ENCODE measurements at places on chromosomes 4 and X.

DNA sequence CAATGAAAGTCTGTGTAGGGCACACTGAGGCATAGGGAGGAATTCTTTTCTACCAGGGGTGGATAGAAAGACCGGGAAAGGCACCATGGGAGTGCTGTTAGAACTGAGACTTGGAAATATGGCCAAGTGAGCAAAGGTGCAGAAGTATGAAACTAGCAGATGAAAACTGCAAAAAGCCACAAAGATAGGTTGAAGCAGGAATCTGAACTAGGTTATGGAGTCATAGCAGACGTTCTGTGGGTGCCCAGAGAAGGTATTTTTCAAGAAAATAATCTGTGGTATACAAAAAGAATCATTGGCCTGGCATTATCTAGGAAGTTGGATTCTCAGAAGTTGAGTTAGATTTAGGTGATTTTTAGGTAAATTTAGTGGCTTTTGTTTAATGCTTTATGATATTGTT lies 48.5 kb downstream of the SMAD1 start:
- DNase-seq, result no peak

GRCh38 chrX:45992402-45993123 lies 552.7 kb downstream of the ZNF674 start:
- DNase-seq, result no peak

DNA sequence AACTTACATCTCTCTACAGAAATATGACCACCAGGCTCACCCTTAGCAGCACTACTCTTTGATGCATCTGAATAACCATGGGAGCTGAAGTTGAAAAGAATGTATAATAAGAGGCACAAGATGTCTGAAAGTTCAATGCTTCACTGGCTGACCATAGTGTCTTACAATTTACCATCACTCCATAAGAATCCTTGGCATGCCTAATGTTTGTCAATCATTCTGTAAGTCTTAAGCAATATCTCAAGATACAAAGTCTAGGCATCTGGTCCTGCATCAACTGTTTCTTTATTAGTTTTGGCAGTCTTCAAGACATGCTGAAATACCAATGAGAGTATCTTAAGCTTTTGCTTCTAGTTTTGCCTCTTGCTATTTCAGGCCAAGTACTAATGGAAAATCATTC lies 755.5 kb downstream of the STIM2 start:
- DNase-seq, result no peak

DNA sequence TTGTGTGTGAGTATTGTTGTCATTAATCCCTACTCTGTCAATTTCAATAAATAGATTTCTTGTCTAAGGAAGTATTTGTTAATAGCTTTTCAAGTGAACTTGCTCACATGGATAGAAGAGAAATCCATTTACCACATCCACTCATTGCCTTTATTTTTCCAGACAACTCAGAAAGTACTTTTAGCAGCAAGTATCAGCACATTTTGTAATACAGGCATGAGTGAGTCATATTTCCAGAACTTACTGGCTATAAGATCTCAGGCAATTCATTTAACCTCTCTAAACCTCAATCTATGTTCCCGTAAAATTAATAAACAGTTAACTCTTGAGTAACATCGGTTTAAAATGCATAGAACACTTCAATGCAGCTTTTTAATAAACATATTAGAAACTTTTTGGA lies 317.9 kb upstream of the PCDH7 start:
- DNase-seq, result no peak

- no peak for DNase-seq
Measured at GRCh38 chr4:62301500-62301899, 1101.4 kb downstream of the ADGRL3 start.

- no peak for DNase-seq
Measured at GRCh38 chrX:71917621-71918343, 7.1 kb downstream of the NHSL2 start.

DNA sequence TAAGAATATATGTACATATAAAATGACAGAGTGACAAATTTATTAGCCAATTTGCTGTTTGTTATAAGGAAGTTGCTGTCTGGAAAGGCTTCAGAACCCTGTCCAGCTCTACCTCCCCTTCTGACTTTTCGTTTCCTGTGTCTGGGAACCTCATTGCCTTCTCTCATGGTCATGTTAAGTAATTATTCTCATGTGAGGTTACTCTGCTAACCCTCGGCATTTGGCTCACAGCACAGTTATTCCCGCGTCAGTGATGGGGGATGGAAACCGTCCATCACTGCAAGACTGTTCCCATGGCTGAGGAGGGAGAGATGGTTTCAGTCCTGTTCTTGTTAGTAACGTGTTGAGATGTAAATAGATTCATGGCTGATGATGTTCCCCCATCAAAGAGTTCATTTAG lies 11.9 kb downstream of the EDNRA start:
- DNase-seq, result peak; percentile 92

- no peak for DNase-seq
Measured at GRCh38 chrX:39613482-39613995, 484.2 kb downstream of the BCOR start.

DNA sequence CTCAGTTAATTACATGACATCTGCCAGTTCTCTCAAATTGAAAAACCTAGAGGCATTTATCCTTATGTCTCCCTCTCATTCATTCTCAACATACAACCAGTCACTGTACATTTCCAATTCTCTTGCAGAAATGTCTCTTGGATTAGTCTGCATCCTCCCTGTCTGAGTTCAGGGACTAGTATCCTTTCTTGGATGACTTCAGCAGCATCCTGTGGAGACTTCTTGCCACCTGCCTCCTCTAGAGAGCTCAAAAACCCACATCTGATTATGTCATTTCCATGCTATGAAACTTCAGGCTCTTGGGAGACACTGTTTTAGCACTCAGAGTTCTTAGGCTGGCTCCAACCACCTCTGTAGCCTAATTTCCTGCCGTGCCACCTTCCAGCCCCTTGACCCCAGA lies 515.1 kb upstream of the DIPK2B start:
- DNase-seq, result peak; percentile 33

- peak; percentile 43 for DNase-seq
Measured at GRCh38 chrX:123424546-123424945, 240.5 kb downstream of the GRIA3 start.

- DNase-seq, result peak; percentile 52
Measured at GRCh38 chrX:120790118-120790517, 85.5 kb downstream of the CT47B1 start.

DNA sequence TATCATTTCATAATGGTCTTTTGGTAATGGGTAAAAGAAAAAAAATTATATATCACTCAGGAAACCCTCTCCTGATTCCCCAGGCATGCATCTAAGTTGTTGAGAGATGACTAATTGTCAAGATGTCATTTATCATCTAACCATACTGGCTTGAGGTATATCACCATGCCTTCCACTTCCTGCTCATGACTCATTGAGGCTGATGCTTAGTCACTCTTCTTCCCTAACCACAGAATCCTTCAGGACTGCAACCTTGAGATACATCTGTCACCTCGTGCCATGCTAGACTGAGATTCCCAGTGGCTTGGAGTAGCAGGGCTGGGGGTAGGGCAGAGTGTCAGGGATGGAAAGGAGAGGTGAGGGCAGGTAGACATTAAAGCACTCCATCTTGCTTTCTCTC lies 782.5 kb upstream of the INTU start:
- DNase-seq, result peak; percentile 95

DNA sequence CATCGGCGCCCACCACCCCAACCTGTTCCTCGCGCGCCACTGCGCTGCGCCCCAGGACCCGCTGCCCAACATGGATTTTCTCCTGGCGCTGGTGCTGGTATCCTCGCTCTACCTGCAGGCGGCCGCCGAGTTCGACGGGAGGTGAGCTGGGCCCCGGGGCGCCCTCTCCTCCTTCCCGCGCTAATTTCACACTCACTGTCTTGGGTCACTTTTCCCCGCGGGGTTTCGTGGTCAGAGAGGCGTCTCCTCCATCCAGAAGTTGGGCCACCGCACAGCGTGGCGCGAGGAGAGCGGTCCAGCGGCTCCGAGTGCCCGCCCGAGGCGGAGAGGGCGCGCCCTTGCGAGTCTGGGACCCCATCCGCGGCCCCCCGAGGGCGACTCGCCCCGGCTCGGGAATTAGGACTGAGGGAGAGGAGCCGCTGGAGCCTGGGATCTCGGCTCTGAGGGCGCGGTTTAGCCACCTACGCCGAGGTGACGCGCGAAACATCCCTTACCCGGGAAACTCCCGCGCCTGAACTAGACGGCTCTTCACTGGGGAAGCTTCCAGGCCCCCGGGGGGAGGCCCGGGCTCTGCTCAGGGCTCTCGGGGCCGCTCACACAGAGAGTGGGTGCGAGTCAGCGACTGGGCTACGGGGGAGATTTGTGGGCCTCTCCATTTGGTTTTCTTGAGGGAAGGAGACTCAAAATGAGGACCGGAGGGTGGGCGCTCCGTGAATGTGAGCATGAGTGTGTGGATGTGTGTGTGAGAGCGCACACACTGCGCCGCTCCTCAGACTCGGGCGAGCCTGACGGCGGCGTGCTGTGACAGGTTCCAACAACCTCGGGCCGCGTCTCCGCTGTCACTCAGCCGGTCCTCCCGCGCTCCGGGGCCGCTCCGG lies 551 bp downstream of the NPNT start:
- DNase-seq, result no peak

GRCh38 chrX:103467156-103467555 lies 52.1 kb downstream of the RAB40A start:
- DNase-seq, result no peak

GRCh38 chrX:142156567-142156966 lies 48.5 kb downstream of the MAGEC2 start:
- DNase-seq, result no peak

DNA sequence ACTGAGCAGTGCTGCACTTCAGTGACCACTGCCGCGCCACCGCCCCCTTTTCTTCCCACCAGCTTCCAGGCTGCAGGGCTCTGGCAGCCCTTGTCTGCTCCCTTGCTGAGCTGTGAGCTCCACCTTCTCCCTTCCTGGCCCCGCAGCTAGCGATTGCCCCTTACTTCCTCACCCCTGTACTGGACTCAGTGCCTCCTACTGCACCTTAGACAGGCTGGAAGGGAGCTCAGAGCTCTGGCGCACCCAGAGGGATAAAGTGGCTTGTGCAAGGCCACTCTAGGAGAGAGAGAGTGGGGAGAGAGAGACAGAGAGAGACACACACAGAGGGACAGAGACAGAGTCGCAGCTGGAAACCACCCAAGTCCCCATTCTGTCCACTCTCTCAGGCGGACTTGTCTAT lies 6.0 kb downstream of the RASL11B start:
- no peak for DNase-seq

GRCh38 chrX:101785142-101785541 lies 125.5 kb upstream of the ARMCX2 start:
- no peak for DNase-seq

DNA sequence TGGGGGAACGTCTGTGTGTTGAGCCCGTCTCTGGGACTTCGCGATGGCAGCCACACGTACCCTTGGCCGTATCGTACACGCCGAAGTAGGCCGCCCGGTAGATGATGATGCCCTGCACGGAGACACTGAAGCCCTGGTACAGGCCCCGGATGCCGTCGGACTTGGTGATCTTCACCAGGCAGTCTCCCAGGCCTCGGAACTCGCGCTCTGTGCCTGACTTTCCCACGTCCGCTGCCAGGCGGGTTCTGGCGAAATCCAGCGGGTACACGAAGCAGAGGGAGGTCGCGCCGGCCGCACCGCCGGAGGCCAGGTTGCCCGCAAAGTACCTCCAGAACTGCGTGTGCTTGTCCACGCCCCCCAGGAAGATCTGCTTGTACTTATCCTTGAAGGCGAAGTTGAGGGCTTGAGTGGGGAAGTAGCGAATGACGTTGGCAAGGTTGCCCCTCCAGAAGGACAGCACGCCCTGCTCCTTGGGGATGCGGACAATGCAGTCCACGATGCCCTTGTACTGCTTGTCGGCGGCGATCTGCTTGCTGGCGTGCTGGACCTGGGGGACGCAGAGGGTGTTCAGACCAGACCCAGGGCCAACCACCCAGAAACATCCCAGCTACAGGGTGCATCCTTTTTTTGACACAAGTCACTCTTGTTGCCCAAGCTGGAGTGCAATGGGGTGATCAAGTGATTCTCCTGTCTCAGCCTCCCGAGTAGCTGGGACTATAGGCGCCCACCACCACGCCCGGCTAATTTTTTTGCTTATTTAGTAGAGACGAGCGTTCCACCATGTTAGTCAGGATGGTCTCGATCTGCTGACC lies 2.5 kb downstream of the SLC25A6 start:
- DNase-seq, result no peak

GRCh38 chr4:113344100-113344499 lies 294.6 kb downstream of the ANK2 start:
- DNase-seq, result no peak

Data from brain microvascular endothelial cell (primary cell).